CD4-positive, alpha-beta T cell treated with Interleukin-21 for 1 hour (primary cell): ENCODE measurements at places on chromosomes 7 and 10.

GRCh38 chr10:93412801-93413200, 69.3 kb downstream of the MYOF start:
- no peak for DNase-seq

- no peak for DNase-seq
Observed at GRCh38 chr10:88245974-88246511, 337.1 kb downstream of the RNLS start.

DNA sequence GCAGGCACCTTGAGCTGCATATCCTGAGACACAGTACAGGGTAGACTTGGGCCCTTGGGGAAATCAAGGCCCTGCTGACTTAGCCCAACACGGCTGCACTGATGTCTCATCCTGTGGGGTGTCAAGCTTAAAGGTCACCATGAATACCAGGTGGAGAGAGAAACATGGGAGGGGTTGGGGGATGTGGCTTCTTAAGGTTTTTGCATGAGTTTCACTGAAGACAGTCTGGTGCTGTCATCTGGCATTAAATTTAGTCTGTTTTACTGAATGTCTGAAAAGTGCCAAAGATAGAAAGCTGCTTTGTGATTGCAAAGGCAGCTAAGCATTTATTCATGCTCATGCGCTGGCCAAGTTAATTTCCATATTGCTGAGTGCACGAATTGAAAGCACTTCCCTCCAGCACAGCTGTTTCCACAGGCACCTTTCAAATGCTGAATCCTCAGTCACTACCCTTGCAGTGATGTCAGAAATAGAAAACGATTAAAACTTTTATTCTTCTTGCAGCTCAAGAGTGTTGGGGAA, 102.1 kb downstream of the OSBPL3 start:
- peak; percentile 9 for DNase-seq

- no peak for DNase-seq
Observed at GRCh38 chr10:21624951-21625350, 90.9 kb downstream of the MLLT10 start.

GRCh38 chr10:114266521-114266920, 27.5 kb downstream of the VWA2 start:
- no peak for DNase-seq

GRCh38 chr10:32256613-32257437, 90.1 kb downstream of the EPC1 start:
- DNase-seq, result peak; percentile 79

DNA sequence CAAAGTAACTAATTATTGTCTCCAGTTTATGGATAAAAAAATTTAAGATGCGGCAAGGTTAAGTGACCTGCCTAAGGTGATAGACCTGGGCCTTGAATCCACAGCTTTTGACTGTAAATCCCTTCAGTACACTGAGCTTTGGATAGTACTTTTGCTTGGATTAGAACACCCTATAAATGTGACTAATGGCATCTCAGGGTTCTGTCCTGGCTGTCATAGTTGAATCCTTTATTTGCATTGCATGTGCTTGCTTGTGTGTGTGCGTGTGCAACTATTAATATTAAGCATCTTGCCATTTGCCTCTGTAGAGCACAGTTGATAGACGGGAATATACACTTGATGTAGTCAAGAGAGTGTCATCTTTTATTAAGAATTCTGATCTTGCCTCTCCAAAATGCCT, 228.0 kb downstream of the AUTS2 start:
- no peak for DNase-seq

- DNase-seq, result peak; percentile 58
Observed at GRCh38 chr10:97713826-97714400, 383 bp downstream of the MARVELD1 start.

GRCh38 chr7:27162561-27163287, 2.6 kb downstream of the HOXA9 start:
- no peak for DNase-seq

DNA sequence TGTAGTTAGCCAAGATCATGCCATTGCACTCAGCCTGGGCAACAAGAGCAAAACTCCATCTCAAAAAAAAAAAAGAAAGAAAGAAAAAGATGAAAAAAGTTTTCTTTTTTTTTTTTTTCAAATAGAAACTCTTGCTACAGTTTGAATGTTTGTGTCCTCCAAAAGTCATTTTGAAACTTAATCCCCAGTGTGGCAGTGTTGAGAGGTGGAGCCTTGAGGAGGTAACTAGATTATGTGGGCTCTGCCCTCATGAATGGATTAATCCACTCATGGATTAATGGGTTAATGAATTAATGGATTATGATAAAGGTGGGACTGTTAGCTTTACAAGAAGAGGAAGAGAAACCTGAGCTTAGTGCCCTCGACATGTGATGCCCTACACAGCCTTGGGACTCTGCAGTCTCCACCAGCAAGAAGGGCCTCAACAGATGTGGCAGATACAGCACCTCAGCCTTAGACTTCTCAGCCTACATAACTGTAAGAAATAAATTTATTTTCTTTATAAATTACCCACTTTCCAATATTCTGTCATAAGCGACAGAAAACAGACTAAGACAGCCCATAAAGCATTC, 25.1 kb downstream of the CPEB3 start:
- DNase-seq, result no peak

- no peak for DNase-seq
Observed at GRCh38 chr10:50629495-50630122, 5.9 kb upstream of the SGMS1 start.

DNA sequence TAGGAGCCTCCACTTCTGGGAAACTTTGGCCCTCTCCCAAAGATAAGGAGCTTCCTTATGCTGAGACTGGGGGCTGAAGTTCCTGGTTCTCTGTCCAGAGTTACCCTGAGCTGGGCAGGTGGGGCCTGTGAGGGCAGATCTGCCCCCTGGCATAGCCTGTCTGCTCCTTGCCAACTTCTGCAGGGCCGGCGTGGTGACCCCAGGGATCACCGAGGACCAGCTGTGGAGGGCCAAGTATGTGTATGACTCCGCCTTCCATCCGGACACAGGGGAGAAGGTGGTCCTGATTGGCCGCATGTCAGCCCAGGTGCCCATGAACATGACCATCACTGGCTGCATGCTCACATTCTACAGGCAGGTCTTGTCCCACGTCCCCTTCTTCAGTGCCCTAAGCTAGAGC, 4.3 kb downstream of the SFXN3 start:
- DNase-seq, result no peak

DNA sequence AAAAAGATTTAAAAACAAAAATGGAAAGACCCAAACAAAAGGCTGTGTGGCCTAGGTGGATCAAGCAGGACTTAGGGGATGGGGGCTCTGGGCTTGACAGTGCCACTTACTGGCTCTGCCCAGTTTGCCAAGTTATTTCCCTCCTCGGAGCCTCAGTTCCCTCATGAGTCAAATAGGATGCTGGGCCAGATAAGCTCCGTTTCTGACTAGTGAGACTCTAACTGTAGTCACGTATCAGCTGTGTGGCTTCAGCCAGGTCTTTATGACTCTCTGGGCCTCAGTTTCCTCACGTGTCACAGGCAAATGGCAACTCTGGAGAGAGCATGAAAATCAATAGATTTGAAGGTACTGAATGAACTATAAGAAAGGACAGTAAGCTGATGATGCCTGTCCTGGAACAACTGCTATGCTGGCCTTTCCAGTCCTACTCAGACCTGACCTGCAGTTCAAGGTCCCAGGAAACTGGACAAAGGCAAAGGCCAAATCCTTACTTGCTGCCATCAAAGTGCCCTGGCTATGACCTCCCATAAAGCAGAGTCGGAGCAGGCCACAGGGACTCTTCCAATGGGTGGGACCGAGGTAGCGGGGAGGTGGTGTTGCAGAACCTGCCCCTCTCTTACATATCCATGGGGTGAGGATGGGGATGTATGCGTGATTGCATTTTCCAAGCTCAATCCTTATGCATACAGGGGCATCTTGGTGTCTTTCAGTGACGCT, 27.0 kb downstream of the FAM53B start:
- no peak for DNase-seq

DNA sequence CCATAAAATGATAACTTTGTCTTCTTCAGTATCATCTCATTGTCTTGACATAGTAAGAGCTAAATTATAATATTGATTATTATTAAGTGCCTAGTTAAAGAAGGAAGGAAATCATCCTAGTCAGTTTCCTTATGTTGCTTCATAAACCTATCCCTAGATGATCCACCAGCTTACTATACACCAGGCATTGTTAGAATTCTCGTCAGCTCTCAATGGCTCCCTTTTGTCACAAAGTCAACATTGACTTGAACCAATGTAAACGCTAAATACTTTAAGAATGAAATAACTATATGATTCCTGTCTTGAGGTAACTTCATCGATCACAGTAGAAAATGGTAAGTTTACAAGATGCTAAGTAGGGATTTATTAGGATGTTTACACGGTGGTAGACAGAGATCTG, 1162.9 kb downstream of the CNTNAP2 start:
- no peak for DNase-seq

DNA sequence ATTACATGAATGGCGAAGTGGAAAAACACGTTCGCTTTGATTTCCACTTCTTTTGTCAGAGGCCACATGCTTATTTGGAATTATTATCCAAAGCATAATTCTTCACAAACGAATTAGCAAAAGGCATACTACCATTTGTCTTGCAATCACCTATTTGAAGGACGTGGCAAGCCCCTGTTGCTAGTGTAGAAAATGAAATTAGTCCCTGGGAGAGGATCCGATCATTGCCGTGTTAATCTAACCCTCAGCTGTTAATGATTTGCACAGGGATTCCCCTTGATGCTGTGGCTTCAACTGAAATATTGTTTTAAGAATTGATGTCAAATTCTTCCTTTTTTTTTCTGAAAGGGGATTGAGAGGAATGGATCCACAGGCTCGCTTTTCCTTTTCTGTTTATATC, 4.6 kb downstream of the AGMO start:
- DNase-seq, result no peak

GRCh38 chr7:70919481-70920073, 212.4 kb upstream of the GALNT17 start:
- DNase-seq, result no peak

- no peak for DNase-seq
Observed at GRCh38 chr10:93904901-93905300, 11.1 kb downstream of the SLC35G1 start.

DNA sequence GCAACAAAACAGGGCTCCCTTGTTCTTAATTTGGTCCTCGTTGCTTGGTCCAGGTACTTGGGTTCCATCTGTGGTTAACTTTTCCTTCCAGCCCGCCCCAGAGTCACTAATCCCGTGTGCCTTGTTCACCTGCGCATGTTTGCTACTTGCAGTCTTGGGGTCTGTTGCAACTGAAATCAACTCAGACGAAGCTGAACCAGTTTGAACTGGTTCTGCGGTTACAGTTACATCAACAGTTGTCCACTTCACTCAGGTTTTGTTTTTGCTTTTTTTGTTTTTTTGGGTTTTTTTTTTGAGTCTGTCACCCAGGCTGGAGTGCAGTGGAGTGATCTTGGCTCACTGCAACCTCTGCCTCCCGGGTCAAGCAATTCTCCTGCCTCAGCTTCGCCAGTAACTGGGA, 34.7 kb downstream of the TRRAP start:
- no peak for DNase-seq

DNA sequence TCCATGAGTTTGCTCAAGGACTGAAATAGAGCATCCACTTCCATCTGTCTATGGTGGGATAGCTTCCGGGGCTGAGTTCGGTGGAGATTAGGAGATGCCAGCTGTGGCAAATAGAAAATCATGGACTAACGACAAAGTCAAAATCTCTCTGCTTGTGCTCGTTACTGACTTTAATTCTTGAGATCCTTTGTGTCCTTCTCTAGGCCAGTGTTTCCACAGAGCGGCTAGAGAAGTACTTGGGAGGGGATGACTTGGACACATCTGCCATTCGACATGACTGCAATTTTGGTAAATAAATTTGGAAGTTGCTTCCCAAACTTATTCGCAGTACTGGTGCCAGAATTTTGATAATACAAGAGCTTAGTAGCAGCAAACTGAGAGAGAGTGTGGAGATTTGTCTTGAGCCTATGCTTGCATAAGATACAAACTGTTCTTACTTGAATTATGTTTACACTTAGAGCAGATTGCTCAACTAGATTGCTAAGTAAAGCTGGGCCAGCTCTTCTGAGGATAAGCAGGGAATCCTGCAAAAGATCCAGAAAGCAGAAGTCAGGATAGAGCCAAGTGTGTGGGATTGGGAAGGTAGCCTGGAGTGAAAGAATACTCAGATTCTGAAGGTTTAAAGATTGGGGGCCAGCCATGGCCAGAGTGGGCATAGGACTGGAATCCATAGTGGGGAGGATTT, 27.6 kb downstream of the ABCC2 start:
- no peak for DNase-seq

- no peak for DNase-seq
Observed at GRCh38 chr10:65377687-65378086, 1548.1 kb upstream of the LRRTM3 start.

- no peak for DNase-seq
Observed at GRCh38 chr7:80666376-80666775, 27.9 kb downstream of the CD36 start.

GRCh38 chr7:41792120-41792519, 89.2 kb upstream of the INHBA start:
- no peak for DNase-seq

DNA sequence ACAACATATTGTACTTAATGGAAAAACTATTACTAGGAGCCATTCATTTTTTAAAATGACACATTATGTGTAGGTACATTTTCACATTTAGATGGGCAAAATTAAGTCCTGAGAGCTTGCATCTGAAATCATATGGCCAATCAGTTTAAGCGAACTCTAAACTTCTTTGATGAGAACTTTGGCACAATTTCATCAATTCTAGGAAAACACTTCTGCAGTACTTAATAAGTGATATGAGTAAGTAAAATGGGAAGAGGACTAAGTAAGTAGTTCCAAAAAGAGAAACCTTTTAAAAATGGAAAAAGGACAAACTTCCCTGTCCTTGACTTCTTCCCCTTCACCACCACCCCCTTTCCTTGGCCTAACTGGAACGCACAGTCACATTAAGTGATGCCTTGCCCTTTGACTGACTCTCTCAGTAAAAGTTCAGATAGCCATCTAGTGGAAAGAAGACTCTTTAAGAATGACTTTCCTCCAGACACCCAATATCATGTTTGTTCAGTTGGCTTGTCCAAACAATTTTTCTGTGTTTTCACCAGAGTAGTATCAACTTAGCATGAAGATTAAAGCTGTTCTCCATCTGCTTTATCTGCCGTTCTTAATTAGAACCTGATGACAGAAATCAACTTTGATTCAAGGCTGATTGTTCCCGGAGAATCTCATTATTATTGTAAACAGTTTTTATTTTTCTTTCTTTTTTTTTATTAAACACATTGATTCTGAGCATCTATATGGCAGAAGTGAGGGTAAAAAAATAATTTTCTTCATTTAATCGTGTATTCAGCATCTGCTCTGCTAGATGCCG, 45.1 kb downstream of the CNNM2 start:
- no peak for DNase-seq

- DNase-seq, result no peak
Observed at GRCh38 chr7:16651396-16652239, 5.6 kb downstream of the BZW2 start.

DNA sequence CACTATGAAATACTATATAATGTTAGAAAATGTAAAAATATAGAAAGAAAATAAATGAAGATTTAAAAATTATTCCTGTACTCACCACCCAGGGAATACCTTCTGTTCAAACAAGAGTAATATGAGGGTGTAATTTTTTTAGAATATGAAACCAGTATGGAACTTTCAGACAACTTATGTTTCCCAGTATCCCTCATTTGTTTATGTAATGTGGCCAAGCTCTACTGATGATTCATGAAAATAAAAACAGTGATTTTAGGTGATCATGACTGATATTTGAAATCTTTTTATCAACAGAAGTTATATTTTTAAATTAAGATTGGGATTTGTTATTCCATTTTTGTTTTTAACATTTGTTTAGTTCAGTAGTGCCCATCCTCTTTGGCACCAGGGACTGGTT, 18.8 kb downstream of the SLK start:
- no peak for DNase-seq
